ENCODE measurements at places on chromosomes 5 and 9. TPM values are rescaled to one million over a fixed set of nuclear protein-coding genes. Genes with fewer than 3 reads are reported as not detected.

DNA sequence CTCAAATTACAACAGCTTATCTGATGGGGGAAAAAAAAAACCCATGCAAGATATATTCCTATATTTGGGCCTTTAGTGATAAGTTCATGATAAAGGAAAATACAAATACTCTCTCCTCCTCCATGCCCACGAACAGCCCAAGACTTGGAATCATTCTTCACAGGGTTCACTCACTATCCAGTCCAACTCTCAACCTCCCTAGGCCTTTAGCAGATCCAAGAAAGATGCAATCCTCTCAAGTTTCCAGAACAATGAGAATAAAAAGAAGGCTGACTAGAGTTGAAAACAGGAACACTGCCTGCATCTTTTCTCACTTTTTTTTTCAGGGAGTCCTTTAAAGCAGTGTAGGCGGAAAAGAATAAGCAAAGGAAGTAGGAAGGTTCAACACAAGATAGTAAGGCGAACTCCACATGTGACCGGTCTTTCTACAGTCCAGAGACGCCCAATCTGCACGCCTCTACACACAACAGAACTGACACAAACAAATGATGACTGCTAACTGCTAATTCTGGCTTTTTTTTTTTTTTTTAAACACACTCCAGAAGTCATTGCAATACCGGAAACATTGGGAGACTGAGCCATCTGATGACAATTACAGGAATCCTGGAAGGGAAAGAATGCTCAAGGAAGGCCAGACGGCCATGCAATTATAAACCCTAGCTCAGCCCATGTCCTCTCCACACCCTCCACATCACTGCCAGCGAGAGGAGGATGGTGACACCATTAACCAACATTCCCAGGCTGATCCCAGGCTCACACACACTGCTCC lies 75.4 kb downstream of the BNC2 start:
- H3K27me3 ChIP-seq, result no peaks in the 10 kb centered on the region
- H3K4me1 ChIP-seq, result no peaks in the 10 kb centered on the region
- no peaks in the 10 kb centered on the region for H3K36me3 ChIP-seq
- no peak overlapping the region for H3K27ac ChIP-seq
- DNase-seq, result no peak

GRCh38 chr5:58983526-58984452 lies 400.9 kb downstream of the RAB3C start:
- H3K27me3 ChIP-seq, result no peaks in the 10 kb centered on the region
- DNase-seq, result no peak
- no peak overlapping the region for H3K4me3 ChIP-seq
- H3K4me1 ChIP-seq, result no peaks in the 10 kb centered on the region
- no peak overlapping the region for H3K27ac ChIP-seq
- H3K36me3 ChIP-seq, result peaks cover 41% of the 10 kb centered on the region

GRCh38 chr9:91698266-91698665 lies 251.8 kb downstream of the ROR2 start:
- no peaks in the 10 kb centered on the region for H3K27me3 ChIP-seq
- H3K4me3 ChIP-seq, result no peak overlapping the region

GRCh38 chr5:34474573-34475021 lies 181.5 kb upstream of the RAI14 start:
- H3K27ac ChIP-seq, result no peak overlapping the region
- no peaks in the 10 kb centered on the region for H3K36me3 ChIP-seq
- DNase-seq, result peak; percentile 47
- H3K4me3 ChIP-seq, result no peak overlapping the region
- no peaks in the 10 kb centered on the region for H3K4me1 ChIP-seq
- no peaks in the 10 kb centered on the region for H3K27me3 ChIP-seq

GRCh38 chr9:3893519-3893918 lies 367.7 kb upstream of the RFX3 start:
- peaks cover 18% of the 10 kb centered on the region for H3K4me1 ChIP-seq
- H3K27me3 ChIP-seq, result no peaks in the 10 kb centered on the region
- H3K36me3 ChIP-seq, result no peaks in the 10 kb centered on the region
- DNase-seq, result no peak
- H3K27ac ChIP-seq, result no peak overlapping the region

Gene EGFLAM
- polyA plus RNA-seq, result 4.4 TPM

DNA sequence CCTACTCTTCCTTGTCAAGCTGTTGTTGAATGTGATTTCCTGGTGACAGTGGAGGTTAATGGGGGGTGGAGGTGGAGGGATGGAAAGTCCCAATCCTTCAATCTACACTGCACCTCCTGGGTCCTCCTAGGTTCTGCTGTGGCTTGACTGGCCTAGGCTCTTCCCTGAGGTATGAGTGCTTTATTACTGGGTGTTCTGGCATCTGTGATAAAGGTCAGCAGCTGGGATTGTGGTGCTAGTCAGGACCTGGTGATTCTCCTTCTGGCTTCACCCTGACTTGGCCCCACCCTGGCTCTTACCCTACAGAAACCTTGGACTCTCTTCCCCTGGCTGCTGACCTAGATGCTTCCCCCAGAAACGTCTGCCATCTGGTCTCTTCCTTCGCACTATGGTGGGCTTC lies 194.3 kb downstream of the ARHGEF28 start:
- no peaks in the 10 kb centered on the region for H3K27me3 ChIP-seq
- H3K4me1 ChIP-seq, result peaks cover 12% of the 10 kb centered on the region
- H3K4me3 ChIP-seq, result no peak overlapping the region
- no peaks in the 10 kb centered on the region for H3K36me3 ChIP-seq
- peak; percentile 60 for DNase-seq

Gene TOPORS
- 20.3 TPM for polyA plus RNA-seq

Gene FOXI1
- polyA plus RNA-seq, result 0.03 TPM

Gene GPX8
- polyA plus RNA-seq, result 19.7 TPM

- H3K4me3 ChIP-seq, result no peak overlapping the region
- no peaks in the 10 kb centered on the region for H3K4me1 ChIP-seq
- H3K27me3 ChIP-seq, result no peaks in the 10 kb centered on the region
- no peak for DNase-seq
- H3K27ac ChIP-seq, result peak overlapping the region; percentile 29
- peaks cover 79% of the 10 kb centered on the region for H3K36me3 ChIP-seq
Measured at GRCh38 chr9:136511670-136512592, 29.1 kb upstream of the SEC16A start.

Gene TAS2R1
- polyA plus RNA-seq, result not detected

Gene GARNL3
- polyA plus RNA-seq, result 24.0 TPM

DNA sequence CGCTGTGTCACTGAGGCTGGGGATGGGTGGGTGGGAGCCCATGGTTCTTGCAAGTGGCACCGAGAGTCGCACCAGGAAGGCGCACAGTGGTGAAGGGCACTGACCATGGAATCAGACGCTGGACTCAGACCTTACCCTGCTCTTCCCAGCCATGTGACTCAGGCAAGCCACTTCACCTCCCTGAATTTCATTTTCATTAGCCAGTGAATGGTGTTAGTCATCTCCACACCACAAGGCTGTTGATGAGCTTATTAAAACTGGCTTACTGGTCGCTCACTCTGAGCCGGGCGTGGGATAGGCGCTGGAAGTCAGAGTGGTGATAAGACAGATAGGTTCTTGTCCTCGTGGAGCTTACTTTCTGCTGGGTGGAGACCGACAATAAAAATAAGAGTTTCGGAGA lies 25.1 kb downstream of the FGF18 start:
- no peak for DNase-seq
- H3K36me3 ChIP-seq, result no peaks in the 10 kb centered on the region
- no peak overlapping the region for H3K27ac ChIP-seq
- no peak overlapping the region for H3K4me3 ChIP-seq
- no peaks in the 10 kb centered on the region for H3K27me3 ChIP-seq

- no peak overlapping the region for H3K4me3 ChIP-seq
- no peaks in the 10 kb centered on the region for H3K27me3 ChIP-seq
- H3K36me3 ChIP-seq, result no peaks in the 10 kb centered on the region
- no peak for DNase-seq
- H3K27ac ChIP-seq, result no peak overlapping the region
Measured at GRCh38 chr5:91024727-91025126, 358.4 kb downstream of the ARRDC3 start.

GRCh38 chr5:133383580-133383939 lies 228.8 kb downstream of the FSTL4 start:
- peaks cover 23% of the 10 kb centered on the region for H3K27me3 ChIP-seq
- DNase-seq, result no peak
- H3K4me1 ChIP-seq, result no peaks in the 10 kb centered on the region
- H3K4me3 ChIP-seq, result no peak overlapping the region
- H3K27ac ChIP-seq, result no peak overlapping the region
- H3K36me3 ChIP-seq, result no peaks in the 10 kb centered on the region

- H3K4me3 ChIP-seq, result no peak overlapping the region
- no peak overlapping the region for H3K27ac ChIP-seq
- DNase-seq, result no peak
Measured at GRCh38 chr5:9775339-9775738, 145.2 kb upstream of the TAS2R1 start.

- no peak overlapping the region for H3K4me3 ChIP-seq
- H3K4me1 ChIP-seq, result peaks cover 4% of the 10 kb centered on the region
- H3K36me3 ChIP-seq, result peaks cover 3% of the 10 kb centered on the region
- DNase-seq, result no peak
- no peaks in the 10 kb centered on the region for H3K27me3 ChIP-seq
Measured at GRCh38 chr9:126844085-126844484, 16.4 kb upstream of the ZBTB34 start.

DNA sequence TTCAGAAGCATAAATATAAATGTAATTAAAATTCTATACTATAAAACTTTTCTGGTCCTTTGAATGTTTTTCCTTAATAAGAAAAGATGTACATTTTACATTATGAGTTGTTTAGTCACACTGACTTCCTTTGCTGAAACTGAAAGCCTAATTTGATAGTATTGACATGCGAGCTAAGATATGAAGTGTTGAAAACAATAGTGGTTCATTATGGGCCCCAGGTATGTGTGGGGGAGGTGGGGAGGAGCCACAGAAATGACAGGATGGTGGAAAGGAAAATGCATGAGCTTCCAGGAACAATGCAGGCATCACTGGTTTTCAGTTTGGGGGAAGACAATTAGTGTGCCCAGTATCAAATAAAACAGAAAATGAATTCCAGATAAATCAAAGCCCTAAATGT lies 35.4 kb upstream of the RLN1 start:
- DNase-seq, result no peak
- no peak overlapping the region for H3K4me3 ChIP-seq
- no peaks in the 10 kb centered on the region for H3K36me3 ChIP-seq

Gene CARD19
- 35.4 TPM for polyA plus RNA-seq

DNA sequence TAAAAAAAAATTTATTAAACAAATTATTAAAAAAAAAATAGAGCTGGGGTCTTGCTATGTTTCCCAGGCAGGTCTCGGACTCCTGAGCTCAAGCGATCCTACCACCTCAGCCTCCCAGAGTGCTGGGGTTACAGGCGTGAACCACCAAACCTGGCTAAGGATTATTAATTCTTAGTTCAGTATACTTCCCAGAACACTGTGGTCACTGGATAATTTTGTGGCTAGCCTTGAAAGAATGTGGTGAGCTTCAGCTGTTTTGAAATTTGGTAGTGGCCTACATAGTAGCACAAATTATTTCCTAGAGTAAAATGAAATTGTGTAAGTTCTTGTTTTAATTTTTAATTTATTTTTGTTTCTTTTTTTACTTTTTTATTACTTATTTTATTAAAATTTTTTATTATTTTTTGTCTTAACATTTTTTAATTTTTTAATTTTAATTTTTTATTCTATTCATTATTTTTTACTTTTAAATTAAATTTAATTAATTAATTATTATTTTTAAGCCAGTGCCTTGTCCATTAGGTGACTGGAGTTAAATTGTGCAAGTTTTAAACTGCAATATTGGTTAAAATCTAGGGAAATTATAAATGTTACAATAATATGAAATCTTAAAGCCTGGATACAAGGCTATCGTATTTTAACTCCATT lies 23.0 kb downstream of the ARRDC3 start:
- no peak overlapping the region for H3K4me3 ChIP-seq
- H3K4me1 ChIP-seq, result no peaks in the 10 kb centered on the region
- no peak for DNase-seq
- H3K27ac ChIP-seq, result no peak overlapping the region

Gene AGXT2
- 33.8 TPM for polyA plus RNA-seq

GRCh38 chr5:159905496-159905895 lies 10.8 kb upstream of the ADRA1B start:
- no peak for DNase-seq
- H3K36me3 ChIP-seq, result no peaks in the 10 kb centered on the region
- H3K27me3 ChIP-seq, result peaks cover 2% of the 10 kb centered on the region
- peaks cover 3% of the 10 kb centered on the region for H3K4me1 ChIP-seq
- H3K27ac ChIP-seq, result no peak overlapping the region

GRCh38 chr9:98890256-98890655 lies 53.5 kb upstream of the COL15A1 start:
- peaks cover 3% of the 10 kb centered on the region for H3K4me1 ChIP-seq
- no peak for DNase-seq
- H3K36me3 ChIP-seq, result no peaks in the 10 kb centered on the region
- no peak overlapping the region for H3K4me3 ChIP-seq
- no peaks in the 10 kb centered on the region for H3K27me3 ChIP-seq

Gene SPINK6
- polyA plus RNA-seq, result not detected

- peak overlapping the region; percentile 94 for H3K27ac ChIP-seq
- no peak overlapping the region for H3K4me3 ChIP-seq
- H3K4me1 ChIP-seq, result peaks cover 32% of the 10 kb centered on the region
- peaks cover 10% of the 10 kb centered on the region for H3K36me3 ChIP-seq
Measured at GRCh38 chr9:112059145-112059965, 115.7 kb downstream of the SUSD1 start.
